Left lung (tissue), 14 donors: ENCODE measurements at places on chromosomes 6 and 20. TPM values are rescaled to one million over a fixed set of nuclear protein-coding genes. Genes with fewer than 3 reads are reported as not detected.

The GNRH2 gene
- 0.63 TPM for total RNA-seq

The VSX1 gene
- total RNA-seq, result not detected

The HLA-DOB gene
- 2.8 TPM for total RNA-seq

The HSPA1L gene
- 1.2 TPM for total RNA-seq

The MRPS26 gene
- 40.4 TPM for total RNA-seq

The SPATS1 gene
- 0.45 TPM for total RNA-seq

The TSBP1 gene
- not detected for total RNA-seq

The MCHR2 gene
- not detected for total RNA-seq

The HNF4A gene
- 0.21 TPM for total RNA-seq

The RIMS4 gene
- 4.5 TPM for total RNA-seq

The BHLHE23 gene
- total RNA-seq, result not detected

The FRK gene
- 8.5 TPM for total RNA-seq

The MPIG6B gene
- total RNA-seq, result 1.2 TPM

The BPIFB4 gene
- total RNA-seq, result not detected

The RFX6 gene
- not detected for total RNA-seq

The ADTRP gene
- 11.4 TPM for total RNA-seq

The DUSP15 gene
- total RNA-seq, result 1.1 TPM

The ARMH2 gene
- total RNA-seq, result 0.50 TPM

The SLC22A2 gene
- not detected for total RNA-seq

The TRIM40 gene
- not detected for total RNA-seq

The XKR7 gene
- total RNA-seq, result 0.05 TPM
